Sigmoid colon (tissue), 7 donors: ENCODE measurements at places on chromosomes 4 and X. TPM values are rescaled to one million over a fixed set of nuclear protein-coding genes. Genes with fewer than 3 reads are reported as not detected.

DNA sequence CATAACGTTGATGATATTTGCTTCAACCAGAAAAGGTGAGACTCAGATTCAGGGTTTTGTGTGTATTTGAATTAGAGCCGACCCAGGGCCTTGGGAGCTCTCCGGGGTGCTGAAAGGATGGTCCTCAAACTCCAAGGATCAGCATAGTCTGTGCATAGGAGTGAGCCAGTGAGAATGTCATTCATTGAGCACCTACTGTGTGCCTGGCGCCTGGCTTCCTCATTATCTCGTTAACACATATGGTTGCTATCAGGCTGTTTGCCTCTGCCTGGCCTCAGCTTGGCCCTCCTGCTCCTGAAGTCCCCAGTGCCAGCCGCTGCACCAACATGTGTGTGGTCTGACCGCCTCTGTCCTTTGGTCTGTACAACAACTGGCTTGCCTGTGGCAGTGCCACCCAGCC, 25.1 kb upstream of the JAKMIP1 start:
- peak; percentile 35 for DNase-seq

GRCh38 chr4:84691170-84691691, 108.3 kb downstream of the CDS1 start:
- no peak for DNase-seq

NDST4 gene
- polyA plus RNA-seq = not detected

DNA sequence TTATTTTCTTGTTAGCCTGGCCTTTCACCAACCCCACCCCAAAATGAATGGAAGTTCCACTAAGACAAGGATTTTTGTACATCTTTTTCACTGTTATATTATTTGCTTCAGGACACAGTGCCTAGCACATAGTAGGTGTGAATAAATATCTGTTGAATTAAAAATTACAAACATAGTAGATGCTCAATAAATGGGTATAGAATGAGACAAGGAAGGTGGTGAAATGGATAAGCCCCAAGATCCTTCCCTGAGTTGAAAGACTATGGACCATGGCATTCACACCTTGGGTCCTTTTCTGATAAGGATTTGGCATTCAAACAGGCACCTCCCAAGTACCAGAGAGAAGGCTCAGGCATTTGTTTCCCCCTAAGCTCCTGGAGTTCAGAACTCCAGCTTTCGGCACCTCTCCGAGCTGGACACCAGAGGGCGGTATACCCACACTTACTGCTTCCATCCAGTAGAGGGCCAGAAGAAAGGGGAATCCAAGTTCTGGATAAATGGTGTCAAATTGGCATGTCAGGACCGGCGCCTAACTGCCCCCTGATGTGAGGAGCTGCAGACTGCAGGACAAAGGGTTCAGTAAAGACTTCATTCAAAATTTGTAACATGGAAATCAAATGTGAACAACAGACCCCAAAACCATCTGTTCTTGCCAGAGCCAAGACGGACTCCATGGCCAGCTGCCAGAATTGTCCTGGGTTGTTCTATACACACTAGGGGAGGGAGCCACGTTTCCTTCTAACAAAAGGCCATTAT, 193.0 kb downstream of the GPC3 start:
- peak; percentile 78 for DNase-seq

- DNase-seq = no peak
Observed at GRCh38 chr4:123640271-123640670, 243.7 kb downstream of the SPRY1 start.

DNA sequence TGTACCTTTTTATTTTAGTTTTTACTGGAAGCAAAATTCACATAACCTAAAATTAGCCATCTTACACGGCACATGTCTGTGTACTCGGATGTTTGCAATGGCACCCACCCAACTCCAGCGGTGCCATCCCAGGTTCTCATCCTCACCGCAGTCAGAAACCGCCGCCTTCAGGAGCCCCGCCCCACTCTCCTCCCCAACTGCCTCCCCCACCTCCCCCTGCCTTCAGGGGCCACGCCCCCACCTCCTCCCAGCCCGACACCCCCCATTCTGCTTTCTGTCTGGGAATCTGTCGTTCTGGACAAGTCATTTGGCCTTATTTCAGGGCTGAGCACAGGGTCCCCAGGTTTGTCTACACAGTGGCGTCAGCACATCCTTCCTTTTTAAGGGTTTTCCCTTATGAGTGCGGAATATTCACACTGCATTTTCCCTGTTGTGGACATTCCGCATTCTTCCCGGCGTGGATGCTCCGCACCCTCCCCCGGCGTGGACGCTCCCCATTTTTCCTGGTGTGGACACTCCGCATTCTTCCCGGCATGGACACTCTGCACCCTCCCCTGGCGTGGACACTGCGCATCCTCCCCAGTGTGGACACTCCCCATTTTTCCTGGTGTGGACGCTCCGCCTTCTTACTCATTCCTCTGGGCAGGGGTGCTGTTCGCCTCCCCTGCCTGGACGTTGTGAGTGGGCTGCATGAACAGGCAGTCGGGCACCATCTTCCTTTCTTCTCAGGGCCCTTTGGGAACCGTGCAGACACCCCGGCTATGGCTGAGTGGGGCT, 135.4 kb upstream of the NKX1-1 start:
- DNase-seq = no peak

DNA sequence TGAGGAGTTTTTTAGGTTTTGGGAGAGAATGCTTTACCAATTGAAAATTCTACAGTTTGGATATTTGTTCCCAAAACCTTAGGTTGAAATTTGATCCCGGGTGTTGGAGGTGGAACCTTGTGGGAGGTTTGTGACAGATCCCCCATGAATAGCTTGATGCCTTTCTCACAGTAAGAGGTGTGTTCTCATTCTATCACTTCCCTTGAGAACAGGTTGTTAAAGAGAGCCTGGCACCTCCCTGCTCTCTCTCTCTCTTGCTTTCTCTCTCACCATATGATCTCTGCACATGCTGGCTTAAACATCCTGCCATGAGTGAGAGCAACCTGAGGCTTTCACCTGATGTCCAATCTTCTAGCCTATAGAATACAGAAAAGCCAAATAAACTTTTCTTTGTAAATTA, 1475.5 kb upstream of the AGA start:
- no peak for DNase-seq

FAM241A gene
- 1.2 TPM for polyA plus RNA-seq

- DNase-seq = no peak
Observed at GRCh38 chr4:83174844-83175414, 60.4 kb upstream of the PLAC8 start.

DNA sequence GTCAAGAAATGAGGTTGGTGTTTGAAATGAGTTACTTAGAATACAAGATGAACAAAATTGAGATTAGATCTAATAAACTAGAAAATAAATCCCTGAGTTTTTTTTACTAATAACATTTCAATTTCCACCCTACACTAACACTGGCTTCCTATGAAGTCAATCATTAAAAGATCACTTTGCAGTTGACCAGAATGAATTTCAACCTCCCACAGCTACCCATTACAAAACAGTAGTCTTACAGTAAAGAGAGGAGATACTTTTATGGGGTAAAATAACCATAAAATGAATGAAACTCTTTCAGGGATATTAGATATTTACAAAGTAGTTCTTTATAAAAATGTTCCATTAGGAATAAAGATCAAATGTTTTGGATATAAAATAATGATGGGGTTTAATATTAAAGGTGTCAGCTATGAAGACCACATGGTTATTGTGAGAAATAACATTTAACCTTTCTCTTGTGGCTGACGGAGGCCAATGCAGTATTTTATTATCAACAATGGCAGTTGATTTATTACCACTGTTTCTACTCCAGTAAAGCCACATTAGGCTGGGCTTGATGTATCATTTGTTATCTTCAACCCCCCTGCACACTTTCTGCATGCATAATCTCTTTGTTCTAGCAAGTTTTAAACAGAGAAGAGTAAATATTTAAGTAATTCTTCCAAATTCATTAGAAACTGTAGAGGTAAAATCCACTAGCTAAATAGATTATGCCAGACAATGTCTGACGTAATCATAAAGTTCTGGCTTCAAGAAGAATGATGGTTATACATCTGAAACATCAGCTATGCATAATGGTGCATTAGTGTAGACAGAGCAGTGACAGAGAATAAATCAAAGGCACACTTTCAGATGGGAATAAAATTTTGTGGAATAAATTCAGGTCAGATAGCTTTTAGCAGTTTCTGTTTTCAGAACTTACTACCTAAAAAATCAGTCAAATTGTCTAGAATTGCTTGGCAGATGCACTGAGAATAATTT, 516.6 kb downstream of the PCDH18 start:
- DNase-seq = no peak

- DNase-seq = no peak
Observed at GRCh38 chrX:109943092-109943739, 59.7 kb upstream of the TMEM164 start.

DNA sequence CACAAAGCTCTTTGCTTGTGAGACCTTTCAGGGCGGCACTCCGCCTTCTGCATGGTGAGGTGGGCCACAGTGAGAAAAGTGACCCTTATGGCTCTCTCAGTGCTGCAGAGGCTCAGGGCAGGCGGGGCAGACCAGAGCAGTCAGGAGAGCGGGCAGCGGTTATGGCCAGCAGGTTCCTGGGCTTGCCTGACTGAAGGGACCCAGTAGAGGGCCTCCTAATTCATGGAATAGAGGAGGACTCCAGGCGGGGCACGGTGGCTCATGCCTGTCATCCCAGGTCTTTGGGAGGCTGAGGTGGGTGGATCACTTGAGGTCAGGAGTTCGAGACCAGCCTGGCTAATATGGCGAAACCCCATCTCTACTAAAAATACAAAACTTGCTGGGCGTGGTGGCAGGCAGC, 91.4 kb downstream of the CLNK start:
- no peak for DNase-seq

GRCh38 chr4:104205116-104205515, 289.6 kb downstream of the CXXC4 start:
- DNase-seq = no peak

ARX gene
- polyA plus RNA-seq = 0.23 TPM

- DNase-seq = no peak
Observed at GRCh38 chr4:14848229-14848628, 154.1 kb upstream of the CPEB2 start.

BEX1 gene
- 3.6 TPM for polyA plus RNA-seq

DNA sequence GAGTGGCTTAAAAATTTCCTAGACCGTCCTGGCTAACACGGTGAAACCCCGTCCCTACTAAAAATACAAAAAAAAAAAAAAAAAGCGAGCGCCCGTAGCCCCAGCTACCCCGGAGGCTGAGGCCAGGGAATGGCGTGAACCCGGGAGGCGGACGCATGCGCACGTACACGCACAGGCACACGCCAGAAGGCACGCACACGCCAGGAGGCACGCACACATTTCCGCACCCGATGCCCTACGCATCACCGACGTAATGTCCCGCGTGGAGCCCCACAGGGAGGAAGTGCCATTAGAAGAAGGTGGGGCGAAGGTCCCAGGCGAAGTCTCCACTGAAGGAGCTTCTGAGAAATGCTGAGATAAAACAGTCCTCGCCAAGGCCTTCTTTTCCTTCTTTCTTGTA, 41.4 kb downstream of the NLGN4X start:
- no peak for DNase-seq

SMPX gene
- polyA plus RNA-seq = not detected

- no peak for DNase-seq
Observed at GRCh38 chrX:68989456-68989855, 160.6 kb downstream of the EFNB1 start.

DNA sequence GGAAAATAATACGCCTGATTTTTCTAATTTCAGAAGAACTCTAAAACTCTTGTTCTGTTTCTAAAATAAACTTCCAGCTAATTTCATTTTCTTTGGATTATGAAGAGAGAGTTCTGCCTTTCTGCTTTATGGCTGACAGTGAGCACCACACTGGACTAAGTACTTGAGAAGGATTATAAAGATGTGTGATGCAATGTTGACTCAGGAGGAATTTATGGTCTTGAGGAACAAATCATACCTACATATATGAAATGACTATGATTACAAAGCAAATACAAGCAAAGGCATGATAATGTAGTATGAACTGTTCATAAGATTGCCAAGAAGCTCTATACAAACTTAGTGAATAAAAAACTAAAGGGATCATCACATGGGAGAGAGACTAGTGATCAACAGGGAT, 13.0 kb upstream of the SLC25A5 start:
- DNase-seq = no peak

- no peak for DNase-seq
Observed at GRCh38 chrX:149007423-149007822, 497.7 kb downstream of the IDS start.

- DNase-seq = no peak
Observed at GRCh38 chr4:150641612-150642011, 59.7 kb downstream of the MAB21L2 start.

SSX2B gene
- not detected for polyA plus RNA-seq

TRIM75 gene
- not detected for polyA plus RNA-seq

DNA sequence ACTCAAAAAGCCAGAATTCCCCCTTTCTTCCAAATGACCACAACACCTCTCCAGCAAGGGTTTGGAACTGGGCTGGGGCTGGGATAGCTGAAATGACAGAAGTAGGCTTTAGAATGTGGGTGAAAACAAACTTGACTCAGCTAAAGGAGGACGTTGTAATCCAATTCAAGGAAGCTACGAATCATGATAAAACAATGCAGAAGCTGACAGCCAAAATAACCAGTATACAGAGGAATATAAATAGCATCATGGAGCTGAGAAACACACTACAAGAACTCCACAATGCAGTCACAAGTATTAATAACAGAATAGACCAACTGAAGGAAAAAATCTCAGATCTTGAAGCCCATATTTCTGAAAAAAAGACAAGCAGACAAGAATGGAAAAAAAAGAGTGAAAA, 95.8 kb upstream of the TET2 start:
- no peak for DNase-seq

SPANXA1 gene
- polyA plus RNA-seq = not detected

ZFX gene
- polyA plus RNA-seq = 7.8 TPM

TRPC3 gene
- not detected for polyA plus RNA-seq
